ENCODE measurements at places on chromosomes 7 and 10.

DNA sequence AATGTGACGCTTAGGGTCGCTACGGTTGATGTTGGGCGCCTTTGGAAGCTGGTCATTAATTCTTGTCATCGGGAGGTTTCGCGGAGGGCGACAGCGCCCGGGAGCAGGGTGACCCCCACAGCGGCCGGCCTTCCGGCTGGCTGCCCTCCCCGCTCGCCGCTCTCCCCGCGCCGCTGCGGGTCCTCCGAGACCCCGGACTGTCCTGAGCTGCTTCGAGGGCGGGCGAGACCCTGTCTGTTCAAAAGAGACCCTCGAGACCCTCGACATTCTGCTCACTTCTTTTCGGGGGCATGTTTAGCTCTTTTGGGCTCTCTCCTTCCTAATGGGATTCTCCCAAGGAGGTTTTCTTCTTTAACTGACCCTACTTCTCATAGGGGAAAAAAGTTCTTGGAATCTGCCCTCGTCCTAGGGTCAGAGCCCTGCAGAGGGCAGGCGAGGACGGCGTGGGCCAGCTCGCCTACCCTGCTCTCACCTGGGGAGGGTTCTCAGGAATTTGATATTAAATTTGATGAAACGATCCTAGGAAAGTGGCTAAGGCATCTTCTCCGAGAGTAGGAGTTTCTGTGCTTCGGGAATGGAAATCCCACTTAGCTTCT lies 257.0 kb downstream of the OTUD1 start:
- DNase-seq, result no peak

GRCh38 chr7:99791021-99791420 lies 7.0 kb upstream of the CYP3A4 start:
- DNase-seq, result peak; percentile 55

DNA sequence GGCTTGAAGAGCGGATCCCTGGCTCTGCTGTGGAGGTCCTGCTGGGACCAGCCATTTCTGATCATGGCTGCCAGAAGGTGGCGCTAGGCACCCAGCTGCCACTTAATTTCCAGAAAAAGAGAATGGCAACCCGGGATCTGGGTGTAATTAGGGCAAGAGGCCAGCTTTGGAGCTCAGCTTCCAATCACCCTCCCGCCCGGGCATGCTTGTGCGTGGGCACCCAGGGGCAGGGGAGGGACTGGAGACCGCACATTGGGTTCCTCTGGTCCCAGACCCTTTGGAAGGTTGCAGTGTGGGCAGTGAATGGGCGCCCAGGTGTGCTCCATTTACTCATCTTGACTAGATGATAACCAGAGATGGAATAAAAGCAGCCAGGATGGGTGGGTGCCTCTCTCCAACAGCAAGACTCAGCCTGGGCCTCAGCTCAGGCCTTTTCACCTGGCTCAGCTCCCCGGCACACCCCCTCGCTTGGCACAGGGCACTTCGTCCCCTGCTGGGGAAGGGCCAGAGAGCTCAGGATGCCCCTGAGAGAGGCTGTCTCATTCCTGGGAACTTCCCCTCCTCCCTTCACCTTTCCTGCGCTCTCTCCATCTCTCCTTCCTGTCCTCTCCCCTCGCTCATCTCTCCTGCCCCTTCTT lies 14.7 kb downstream of the FAM241B start:
- DNase-seq, result peak; percentile 49

GRCh38 chr10:28873540-28873939 lies 196.2 kb downstream of the BAMBI start:
- DNase-seq, result no peak

- no peak for DNase-seq
Observed at GRCh38 chr10:104076743-104077160, 8.9 kb downstream of the COL17A1 start.

DNA sequence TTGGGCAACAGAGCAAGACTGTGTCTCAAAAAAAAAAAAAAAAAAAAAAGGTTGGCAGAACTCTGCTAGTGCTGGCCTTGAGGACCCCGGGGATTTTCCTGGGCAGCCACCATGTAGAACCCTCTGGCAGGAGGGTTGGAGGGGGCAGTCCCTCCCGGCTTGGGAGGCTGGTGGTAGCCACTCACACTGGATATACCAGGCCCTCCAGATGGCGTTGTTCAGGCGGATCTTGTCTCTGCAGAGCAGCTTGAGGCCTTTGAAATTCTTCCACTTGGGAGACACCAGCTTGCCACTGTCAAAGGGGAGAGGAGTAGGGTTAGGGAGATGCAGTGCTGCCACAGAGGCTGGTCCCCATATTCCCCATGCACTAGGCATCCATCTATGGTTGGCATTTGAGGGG lies 8.4 kb downstream of the MLXIPL start:
- no peak for DNase-seq
